ENCODE measurements at places on chromosomes 16 and 17.

DNA sequence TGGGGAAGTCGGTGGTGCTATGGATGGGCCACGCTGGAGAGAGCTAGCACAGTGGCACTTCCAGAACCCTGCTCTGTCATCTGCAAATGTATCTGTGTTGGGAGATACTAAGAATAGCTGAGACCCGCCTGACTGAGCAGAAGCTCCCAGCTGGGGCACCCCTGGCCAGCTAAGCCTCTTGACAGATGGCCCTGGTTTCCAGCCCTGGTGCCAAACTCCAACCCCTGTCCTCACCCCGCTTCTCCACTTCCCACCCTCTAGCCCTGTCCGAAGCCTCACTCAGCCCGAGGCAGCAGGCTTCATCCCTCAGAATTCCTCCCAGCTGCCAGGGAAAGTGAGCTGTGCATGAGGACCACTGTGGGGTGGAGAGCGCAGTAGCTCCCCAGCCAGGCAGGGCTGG is 124.4 kb downstream of the CCDC144A start:
- peaks cover 38% of the 10 kb centered on the region for H3K27me3 ChIP-seq
- no peak overlapping the region for H3K27ac ChIP-seq
- no peak for DNase-seq
- H3K4me3 ChIP-seq = no peak overlapping the region

GRCh38 chr16:82767808-82768207 is 141.0 kb downstream of the CDH13 start:
- no peaks in the 10 kb centered on the region for H3K36me3 ChIP-seq
- no peak overlapping the region for H3K4me3 ChIP-seq
- H3K27me3 ChIP-seq = no peaks in the 10 kb centered on the region

- peaks cover 37% of the 10 kb centered on the region for H3K27me3 ChIP-seq
- peak; percentile 21 for DNase-seq
- no peaks in the 10 kb centered on the region for H3K36me3 ChIP-seq
- H3K27ac ChIP-seq = no peak overlapping the region
- peaks cover 8% of the 10 kb centered on the region for H3K4me1 ChIP-seq
Observed at GRCh38 chr16:71360378-71360777, 1.9 kb downstream of the CALB2 start.

GRCh38 chr16:89748921-89749320 is 27.6 kb downstream of the ZNF276 start:
- DNase-seq = no peak
- no peaks in the 10 kb centered on the region for H3K27me3 ChIP-seq
- no peaks in the 10 kb centered on the region for H3K4me1 ChIP-seq

DNA sequence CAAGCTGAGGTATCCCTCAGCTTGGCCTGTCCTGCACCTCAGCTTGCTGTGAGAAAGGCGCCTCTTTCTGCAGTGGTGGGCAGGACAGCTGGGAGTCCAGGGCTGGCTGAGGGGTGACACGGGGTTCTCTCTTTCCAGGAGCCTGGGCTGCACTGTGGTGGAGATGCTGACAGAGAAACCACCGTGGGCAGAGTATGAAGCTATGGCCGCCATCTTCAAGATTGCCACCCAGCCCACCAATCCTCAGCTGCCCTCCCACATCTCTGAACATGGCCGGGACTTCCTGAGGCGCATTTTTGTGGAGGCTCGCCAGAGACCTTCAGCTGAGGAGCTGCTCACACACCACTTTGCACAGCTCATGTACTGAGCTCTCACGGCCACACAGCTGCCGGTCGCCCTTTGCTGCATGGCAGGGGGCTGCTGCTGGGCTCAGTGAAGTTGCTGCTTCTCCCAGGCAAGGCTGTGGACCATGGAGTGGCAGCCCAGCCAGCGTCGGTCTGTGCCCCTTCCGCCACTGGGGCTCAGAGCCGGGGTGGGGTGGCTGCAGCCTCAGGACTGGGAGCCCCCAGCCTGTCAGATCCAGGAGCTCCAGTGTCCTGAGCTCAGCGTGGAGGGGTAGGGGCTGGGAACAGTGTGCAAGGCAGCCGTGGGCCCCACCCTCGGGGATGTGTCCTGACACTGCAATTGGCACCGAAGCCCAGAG is 6.4 kb downstream of the LIMD2 start:
- H3K36me3 ChIP-seq = peaks cover 33% of the 10 kb centered on the region
- H3K27me3 ChIP-seq = no peaks in the 10 kb centered on the region
- H3K4me1 ChIP-seq = no peaks in the 10 kb centered on the region
- no peak overlapping the region for H3K4me3 ChIP-seq

All from K562 (cell line).